ENCODE measurements at places on chromosomes 6 and 20.

DNA sequence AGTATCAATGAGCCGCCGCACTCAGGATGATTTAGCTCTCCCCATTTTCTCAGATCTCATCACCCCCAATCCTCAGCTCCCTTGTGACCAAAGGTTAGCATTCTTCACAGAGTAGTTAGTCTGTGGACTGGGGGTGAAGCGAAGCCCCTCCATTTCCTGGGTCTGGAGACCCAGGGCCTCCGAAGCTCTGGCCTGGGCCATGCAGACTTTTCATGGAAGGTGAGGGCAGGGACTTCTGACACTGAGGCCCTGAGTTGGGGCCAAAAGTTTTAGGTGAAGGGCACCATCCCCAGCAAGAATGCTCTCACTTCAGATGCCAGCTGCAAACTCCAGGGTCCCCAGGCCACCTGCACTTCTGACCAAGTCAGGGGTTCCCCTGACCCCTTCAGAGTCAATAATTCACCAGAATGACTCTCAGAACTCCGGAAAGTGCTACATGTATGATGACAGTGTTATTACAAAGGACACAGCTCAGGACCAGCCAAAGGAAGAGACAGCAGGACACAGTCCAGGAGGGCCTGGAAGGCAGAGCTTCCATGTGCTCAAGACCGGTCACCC, 65.7 kb upstream of the DUSP22 start:
- DNase-seq, result no peak

- no peak for DNase-seq
Measured at GRCh38 chr6:131124336-131125071, 10.8 kb upstream of the AKAP7 start.

DNA sequence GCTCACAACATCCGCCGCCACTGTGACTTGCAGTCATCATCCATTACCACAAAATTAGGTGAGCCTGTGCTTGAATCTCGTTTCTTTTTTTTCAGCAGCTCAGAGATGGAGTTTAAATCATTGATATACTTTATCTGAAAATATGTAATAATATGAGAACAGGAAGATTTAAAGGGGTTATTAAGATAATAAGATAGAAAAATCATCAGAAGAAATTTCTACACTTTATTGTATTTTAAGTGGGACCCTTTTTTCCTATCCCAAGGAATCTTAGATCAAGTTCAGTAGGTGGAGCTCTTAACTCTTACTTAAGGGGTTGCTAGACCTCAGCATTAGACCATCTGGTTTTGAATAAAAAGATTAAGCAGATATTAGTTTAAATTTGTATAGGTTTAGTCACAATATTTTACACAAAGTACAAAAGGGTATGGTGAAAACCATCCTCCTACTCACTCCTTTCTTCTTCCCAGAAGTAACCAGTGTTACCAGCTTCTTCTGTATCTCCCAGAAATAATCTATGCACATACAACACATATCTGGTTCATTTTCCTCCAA, 9.4 kb upstream of the NCOA7 start:
- DNase-seq, result peak; percentile 20

- peak; percentile 27 for DNase-seq
Measured at GRCh38 chr20:47304287-47304686, 52.2 kb downstream of the ZMYND8 start.

DNA sequence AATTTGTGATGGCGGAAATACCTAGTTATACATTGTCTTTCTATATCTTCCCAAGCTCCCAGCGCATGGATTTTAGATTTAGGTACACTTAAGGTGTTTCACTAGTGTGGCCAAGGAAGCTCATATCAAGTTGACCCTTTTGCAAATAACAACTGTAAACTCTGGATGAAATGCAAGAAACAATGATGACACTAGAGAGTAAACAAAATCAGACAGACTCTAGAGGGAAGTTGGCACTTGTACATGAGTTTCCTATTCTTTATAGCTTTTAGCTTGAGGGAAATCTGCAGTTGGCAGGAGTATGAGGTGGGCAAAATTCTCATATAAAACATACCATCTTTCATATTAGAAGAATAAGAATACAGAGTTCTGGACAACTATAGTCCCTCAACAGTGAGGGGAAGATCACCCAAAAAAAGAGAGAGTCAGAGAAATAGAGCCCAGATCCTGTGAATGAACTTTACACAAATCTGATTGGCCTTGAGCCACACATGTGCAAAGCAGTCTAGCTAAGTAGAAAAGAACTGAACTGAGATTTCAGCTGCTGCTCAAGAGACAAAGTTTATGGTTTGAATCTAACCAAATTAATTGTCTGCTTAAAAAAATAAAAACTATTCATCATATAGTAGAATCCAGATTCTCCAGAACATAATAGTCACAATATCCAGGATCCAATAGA, 26.1 kb downstream of the TXLNB start:
- no peak for DNase-seq

- no peak for DNase-seq
Measured at GRCh38 chr6:81487489-81487888, 265.0 kb downstream of the TENT5A start.

GRCh38 chr20:48858075-48858790, 30.4 kb upstream of the PREX1 start:
- DNase-seq, result no peak

DNA sequence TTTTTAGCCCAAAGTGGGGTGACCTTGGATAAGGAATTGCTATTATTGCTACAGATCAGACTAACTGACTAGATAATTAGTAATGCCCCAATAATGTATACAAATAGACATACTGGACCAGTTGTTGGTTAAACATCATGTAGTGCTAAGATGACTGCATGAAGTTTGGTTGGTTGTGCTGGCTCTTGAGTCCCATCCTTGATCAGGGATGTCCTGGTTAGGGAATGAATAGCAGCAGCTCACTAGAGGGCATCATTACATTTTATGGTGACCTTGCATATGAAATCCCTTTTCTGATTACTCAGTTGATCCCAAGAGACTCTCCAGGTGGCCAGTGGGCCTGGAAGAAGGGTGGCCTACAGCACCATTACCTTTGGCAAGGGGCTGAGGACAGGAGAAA, 10.9 kb downstream of the TPBG start:
- no peak for DNase-seq

GRCh38 chr6:139776041-139776440, 401.6 kb upstream of the CITED2 start:
- DNase-seq, result no peak

DNA sequence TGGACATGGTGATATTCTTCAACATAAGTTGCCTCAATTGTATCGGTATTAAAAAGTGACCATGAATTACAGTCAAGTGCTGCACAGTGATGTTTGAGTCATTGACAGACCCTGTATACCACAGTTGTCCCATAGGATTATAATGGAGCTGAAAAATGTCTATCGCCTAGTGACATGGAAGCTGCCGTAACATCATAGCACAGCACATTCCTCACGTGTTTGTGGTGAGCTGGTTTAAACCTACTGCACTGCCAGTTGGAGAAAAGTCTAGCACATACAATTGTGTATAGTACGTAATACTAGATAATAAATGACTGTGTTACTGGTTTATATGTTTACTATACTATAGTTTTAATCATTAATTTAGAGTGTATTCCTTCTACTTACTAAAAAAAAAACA, 150.2 kb downstream of the CDH26 start:
- DNase-seq, result no peak

DNA sequence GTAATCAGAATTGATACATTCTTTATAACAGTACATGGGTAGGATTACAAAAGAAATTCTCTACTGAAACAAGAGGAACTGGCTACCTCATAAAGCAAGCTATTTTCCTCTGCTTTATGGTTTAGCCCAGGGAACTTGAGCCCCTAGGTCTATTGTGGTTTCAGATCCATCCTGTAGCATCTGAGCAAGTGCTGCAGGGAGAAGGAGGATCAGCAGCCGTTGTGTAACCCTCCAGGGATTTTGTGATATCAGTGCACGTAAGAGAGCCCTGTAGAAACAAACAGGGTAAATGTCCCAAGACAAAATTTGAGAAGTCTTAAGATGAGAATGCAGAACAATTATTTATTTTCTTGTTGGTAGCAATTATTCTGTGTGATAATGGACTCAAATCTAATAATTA, 165.2 kb upstream of the DEFB112 start:
- no peak for DNase-seq

DNA sequence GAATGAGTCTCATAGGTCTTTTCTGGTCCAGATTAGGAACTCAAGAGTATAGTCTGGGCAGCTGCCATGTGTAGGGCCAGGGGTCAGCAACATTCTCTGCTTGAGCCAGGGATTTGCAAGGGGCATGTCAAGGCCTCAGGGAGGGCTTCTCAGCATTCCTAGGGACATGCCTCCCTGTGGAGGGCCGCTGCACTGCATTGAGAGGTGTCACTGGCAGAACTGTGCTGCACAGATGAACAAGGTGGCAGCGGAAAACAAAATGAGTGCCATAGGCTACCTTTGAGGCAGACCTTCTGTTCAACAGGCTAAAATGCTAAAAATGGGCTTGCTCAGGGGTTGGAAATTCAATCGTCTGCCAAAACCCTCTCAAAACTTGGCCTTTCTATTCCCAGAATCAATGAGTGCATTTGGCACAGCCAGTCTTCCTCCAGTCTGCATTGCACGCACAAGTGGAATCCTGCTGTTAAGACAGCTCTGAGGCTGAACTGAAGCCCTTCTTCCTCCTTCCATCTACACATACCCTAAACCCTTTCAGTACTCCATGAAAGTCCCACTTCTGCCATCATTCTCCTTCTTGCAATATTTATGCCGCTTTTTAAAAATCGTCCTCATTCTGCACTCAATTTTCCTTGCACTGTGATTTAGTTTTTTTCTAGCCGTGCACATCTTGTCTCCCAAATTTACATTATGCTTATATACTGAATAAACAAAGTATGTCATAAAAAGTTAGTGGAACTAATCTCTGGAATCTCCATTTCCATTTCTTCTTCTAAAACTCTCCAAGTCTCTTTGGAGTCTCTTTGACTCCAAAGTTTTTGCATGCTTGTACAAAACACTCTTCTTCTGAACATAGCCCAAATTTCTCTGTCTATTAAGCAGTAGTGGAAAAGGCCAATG, 51.7 kb downstream of the SLC26A8 start:
- DNase-seq, result no peak

- no peak for DNase-seq
Measured at GRCh38 chr6:140046016-140046632, 671.7 kb upstream of the CITED2 start.

DNA sequence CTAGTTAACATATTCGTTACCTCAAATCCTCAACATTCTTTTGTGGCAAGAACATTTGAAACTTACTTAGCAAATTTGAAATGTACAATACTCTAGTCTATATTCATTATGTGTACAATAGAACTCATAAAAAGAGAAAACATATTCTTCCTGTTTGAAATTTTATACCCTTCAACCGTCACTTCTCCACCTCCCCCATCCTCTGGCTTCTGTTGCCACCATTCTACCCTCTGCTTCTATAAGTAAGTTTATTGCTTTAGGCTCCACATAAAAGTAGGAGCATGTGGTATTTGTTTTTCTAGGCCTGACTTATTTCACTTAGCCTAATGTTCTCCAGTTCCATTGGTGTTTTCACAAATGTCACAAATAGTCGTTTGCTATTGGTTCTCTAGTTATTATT, 205.3 kb downstream of the TENT5A start:
- DNase-seq, result no peak

DNA sequence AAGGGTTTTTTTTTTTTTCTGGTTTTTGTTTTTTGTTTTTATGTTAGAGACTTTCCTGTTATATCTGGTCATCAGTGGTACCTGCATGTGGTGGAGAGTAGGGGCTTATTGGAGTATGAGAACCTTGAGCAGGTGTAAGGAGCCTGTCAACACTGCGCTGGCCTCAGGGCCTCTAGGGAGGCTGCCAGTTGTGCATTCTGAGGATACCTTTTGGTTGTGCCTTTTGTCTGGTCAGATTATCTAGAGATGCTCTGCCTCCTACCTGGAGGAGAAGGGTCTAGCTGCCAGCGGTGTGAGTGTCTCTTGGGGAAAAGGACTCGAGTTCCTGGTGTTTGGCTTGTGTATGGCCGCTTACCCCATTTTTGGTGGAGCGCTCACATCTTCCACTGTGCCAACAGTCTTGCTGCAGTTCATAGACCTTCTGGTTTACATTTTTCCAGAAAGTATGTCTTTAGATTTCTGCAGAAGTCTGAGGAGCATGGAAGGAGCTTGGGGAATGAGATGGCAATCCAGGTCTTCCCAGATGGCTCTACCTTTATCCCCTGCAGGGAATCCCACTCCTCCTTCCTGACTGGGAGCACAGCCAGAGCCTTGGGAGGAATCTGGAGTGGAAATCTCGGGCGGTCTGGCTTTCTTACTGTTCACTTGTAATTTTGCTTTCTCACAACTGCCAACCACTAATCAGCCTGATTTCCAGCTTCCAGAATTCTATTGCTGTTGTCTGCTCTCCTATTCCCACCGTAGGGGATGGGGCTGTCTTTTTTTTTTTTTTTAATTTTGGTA, 49.9 kb downstream of the PTPN1 start:
- DNase-seq, result no peak

- DNase-seq, result peak; percentile 93
Measured at GRCh38 chr6:22828179-22829062, 259.1 kb downstream of the HDGFL1 start.

DNA sequence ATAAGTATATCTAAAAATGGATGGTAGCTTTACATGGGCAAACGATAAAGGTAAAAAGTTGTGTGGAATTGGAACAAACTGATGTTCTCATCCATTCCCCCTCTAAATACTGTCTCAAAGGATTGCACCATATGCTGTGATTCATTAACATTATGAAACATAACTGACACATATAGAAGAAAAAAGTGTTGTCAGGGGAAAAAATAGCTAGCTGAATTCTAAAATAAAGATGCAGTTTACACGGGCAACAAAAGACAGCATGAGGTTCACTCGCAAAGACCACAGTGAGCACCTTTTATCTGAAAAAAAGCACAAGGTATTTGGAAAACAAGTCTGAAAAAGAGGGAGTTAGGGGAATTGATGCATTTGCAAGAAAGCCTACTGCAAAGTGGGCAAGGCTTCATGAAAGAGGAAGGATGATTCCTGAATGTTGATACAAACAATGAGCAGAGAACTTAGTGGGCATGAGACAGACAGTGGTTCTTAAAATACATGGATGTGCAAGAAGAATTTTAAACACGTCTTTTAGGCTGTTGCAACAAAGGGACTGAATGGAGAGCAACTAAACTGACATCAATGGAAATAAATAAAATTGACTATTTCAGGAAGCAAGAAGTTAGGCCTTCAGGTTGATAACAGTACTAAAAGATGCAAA, 280.9 kb downstream of the KIF16B start:
- no peak for DNase-seq
